ENCODE measurements at places on chromosomes 5 and 9. TPM values are rescaled to one million over a fixed set of nuclear protein-coding genes. Genes with fewer than 3 reads are reported as not detected.

GADD45G gene
- 220 TPM for polyA plus RNA-seq

DNA sequence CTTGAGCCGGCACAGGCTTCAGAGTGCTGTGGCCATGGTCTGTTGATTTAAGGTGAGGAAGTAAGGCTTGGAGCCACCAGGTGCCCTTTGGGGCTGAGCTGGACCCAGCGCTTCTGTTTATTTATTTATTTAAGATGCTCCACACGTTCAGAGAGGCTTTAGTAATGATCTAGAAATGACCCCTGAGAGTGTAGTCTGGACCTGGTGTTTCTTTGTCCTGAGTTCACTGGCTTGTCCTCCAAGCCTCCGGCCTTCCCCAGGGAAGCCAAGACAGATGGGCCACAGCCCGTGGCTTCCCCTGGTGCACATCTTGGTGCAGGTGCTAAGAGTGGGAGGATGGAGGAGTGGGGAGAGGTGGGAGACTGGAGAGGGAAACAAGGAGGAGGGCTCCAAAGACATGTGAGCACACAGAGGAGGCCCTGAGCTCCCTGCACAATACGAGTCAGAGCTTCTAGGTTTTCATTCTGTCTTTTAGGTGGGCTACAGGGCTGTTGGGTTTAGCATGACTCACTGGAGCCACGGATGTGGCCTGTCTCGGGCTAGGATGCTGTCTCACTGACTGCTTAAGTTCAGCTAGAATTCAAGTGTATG is 56.9 kb downstream of the AHRR start:
- H3K27ac ChIP-seq = no peak overlapping the region
- H3K36me3 ChIP-seq = no peaks in the 10 kb centered on the region
- no peaks in the 10 kb centered on the region for H3K4me1 ChIP-seq
- H3K4me3 ChIP-seq = no peak overlapping the region

RNF183 gene
- polyA plus RNA-seq = 0.46 TPM

GRCh38 chr9:10005206-10005605 is 607.6 kb downstream of the PTPRD start:
- DNase-seq = no peak
- H3K4me3 ChIP-seq = no peak overlapping the region
- no peaks in the 10 kb centered on the region for H3K36me3 ChIP-seq
- H3K27ac ChIP-seq = no peak overlapping the region
- H3K4me1 ChIP-seq = no peaks in the 10 kb centered on the region

UTP15 gene
- 1.9 TPM for polyA plus RNA-seq

Data from pancreas (tissue), 10 donors.